ENCODE measurements at places on chromosomes 12 and 14.
A peak's percentile ranks its signal among the peaks of the same experiment; 100 is the strongest.

GRCh38 chr12:103877288-103877687 lies 36.3 kb upstream of the NT5DC3 start:
- DNase-seq = no peak

DNA sequence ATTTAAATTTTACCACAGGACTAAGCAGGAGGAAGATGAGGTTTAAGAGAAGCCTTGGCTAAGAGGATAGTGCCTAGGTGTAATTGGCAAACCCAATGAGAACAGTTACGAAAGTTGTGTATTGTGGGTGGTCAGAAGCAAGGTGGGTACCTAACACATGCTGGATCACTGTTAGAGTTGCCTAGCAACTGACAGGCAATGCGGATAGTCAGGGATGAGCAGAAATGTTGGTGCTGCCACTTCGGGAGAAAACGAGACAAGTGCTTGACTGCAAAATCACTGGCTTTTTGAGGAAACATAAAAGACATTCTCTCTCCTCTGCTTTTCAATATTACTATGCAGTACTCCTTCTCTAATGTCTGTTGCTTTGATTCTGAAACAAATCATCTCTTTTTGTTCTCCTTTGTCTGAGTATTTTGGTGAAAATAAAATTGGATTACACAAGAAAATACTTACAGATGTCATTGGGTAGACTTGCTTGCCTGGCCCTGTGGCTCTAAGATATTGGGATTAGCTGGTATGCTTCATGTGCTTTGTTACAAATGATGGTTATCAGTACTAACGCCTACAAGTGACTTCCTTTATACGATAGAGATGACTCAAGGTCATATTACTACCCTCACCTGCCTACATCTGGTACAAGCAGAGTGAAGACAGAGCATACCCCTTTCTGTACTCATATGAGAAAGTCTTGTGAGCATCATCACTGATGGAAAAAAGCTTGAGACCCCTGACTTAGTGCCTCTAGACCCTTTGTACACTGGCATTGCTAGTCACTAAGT lies 48.0 kb downstream of the TDP1 start:
- DNase-seq = no peak

DNA sequence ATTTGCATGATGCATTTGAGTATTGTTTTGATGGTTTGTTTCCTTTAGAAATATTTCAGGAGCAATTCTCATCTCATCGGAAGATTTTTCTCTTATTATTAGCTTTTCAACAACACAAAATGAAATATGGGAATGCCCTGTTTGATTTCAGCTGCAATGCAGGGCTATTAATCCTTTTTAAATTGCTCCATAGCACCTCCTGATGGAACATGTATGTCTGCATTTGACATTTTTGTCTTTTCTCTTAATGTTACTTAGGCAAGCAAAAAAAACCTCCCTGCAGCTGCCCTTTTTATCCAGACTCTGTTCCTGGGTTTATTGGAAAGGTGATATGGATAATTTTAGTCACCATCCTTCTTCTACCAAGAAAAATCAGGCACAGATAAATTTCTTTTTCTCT lies 895.8 kb downstream of the RPS29 start:
- DNase-seq = no peak

DNA sequence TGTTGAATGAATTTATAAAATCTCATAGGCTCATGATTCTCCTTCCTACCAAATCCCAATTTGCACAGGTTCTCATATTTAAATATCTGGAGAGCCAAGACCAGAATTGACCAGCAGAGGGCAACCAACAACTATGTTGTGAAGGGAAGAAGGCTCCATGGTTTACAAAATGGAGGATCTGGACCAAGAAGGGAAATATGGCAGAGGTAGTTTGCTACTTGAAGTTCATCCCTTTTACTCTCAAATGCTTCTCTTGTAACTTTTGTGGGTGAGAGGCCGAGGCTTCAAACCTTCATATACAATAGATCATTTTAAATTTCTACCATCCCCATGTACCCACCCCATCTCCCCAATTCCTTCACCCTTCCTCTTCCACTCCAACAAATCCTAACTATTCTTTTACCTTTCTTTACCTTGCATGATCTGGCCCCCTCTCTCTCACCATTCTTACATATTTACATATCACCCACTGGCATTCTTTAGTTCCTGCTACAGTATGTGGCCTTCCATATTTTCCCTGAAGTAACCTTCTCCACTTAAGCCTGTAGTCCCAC lies 3.8 kb upstream of the SMARCC2 start:
- DNase-seq = peak; percentile 71

- DNase-seq = no peak
Observed at GRCh38 chr14:96905825-96906224, 108.6 kb downstream of the VRK1 start.

DNA sequence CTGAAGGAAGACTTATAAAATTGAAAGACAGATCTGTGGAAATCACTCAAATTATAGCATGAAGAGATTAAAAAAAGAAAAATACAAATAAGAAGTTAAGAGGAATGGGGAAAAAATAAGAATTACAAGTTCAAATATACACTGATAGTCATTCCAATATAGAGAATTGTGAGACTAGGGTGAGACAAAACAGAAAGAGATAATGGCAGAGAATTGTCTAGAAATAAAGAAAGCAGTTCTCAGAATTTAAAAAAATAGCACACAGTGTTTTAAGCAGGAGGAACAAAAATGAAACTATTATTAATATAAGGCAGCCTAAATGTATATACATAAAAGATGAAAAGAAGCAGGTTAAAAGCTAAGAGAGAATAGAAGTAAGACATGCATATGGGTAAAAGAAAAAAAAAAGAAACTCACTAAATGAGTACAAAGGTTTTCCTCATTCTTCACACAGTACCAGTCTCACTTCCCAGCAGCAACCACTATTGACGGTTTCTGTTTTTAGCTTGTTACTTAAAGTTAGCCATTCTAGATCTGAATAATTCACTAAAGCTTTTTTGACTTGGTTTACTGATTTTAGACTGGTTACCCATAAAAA lies 31.1 kb downstream of the SLC38A4 start:
- DNase-seq = no peak

- no peak for DNase-seq
Observed at GRCh38 chr14:105312973-105313372, 1.6 kb upstream of the PACS2 start.

DNA sequence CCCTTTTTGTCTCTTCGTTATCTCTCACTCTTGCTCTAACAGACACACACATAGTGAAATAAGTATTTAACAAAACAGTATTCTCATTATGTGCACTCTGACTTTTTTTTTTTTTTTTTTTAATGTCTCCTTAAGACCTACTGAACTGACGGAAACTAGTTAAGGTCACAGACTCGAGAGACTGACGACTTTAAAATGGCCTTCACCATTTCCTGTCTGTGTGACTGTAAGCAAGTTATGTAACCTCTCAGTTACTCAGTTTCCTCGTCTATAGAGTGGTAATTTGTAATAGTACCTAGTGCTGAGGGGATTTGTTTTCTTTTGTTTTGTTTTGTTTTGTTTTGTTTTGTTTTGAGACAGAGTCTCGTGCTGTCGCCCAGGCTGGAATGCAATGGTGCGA lies 284.8 kb downstream of the FBXL14 start:
- no peak for DNase-seq

- no peak for DNase-seq
Observed at GRCh38 chr14:97771340-97772045, 974.3 kb downstream of the VRK1 start.

GRCh38 chr12:16437926-16438325 lies 90.5 kb downstream of the MGST1 start:
- no peak for DNase-seq
